Mesothelial cell of epicardium (in vitro differentiated cells): ENCODE measurements at places on chromosomes 6 and 20.

- DNase-seq: no peak
Measured at GRCh38 chr6:136307351-136307750, 17.7 kb upstream of the BCLAF1 start.

DNA sequence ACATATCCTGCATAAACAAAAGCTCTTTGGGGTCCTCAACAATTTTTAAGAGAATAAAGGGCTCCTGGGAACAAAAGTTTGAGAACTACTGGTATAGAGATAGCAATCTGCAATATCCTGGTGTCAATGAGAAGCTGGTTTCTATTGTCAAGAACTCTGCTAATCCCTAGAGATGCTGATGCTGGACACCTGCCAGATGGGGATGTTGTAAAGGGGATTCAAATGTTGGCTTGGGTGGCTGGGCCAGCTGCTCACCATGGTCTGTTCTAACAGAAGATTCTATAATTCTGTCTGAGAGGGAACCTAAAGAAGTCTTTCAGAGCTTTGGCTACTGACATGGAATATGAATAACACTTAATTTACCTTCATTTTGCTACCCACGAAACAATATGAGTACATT lies 137.8 kb downstream of the BTBD9 start:
- DNase-seq: no peak

DNA sequence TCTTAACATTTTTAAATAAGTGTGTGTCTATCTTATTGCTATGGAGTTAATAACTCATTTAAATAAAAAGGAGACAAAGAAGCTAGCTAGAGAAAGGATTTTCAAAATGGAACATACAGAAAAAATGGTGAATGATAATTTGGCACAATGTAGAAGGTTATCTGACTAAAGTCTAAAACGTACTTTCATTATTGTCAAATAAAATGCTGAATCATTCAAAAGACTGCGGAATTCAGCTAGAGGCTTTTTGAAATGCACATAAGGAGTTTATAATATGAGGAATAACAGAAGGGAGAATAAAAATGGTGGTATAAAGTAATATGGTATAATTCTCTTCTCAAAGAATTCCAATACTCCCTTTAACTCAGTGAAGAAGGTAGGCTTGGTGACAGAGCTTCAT lies 597.9 kb downstream of the KHDRBS2 start:
- no peak for DNase-seq

- no peak for DNase-seq
Measured at GRCh38 chr20:62796699-62797491, 622 bp downstream of the MRGBP start.

- no peak for DNase-seq
Measured at GRCh38 chr6:42450477-42451332, 1.0 kb downstream of the TRERF1 start.

DNA sequence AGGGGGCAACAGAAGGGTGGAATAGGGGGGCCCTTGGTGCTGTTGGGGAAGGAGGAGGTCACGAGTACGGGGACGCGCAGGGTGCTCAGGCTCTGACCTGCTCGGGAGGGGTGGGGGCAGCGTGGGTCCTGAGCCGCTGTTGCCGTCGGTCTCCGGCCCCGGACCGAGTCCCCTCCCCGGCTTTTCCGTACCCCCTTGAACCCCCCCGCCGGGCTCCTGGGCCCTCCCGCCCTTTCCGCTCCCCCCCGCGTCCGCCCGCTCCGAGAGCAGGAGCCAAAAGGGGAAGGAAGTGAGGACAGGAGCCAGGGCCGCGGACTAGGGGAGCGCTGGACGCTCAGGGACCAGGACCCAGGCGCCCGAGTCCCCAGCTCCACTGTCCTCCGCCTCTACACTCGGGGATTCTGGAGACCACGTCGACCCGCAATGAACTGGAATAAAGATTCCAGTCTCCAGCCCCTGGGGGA lies at the start of gene RGL2:
Gene RGL2 (minus strand): TSS at position 170 of the 464 bp plus-strand sequence. CDS start 332 bp downstream, outside the sequence.
- peak; percentile 54 for DNase-seq

DNA sequence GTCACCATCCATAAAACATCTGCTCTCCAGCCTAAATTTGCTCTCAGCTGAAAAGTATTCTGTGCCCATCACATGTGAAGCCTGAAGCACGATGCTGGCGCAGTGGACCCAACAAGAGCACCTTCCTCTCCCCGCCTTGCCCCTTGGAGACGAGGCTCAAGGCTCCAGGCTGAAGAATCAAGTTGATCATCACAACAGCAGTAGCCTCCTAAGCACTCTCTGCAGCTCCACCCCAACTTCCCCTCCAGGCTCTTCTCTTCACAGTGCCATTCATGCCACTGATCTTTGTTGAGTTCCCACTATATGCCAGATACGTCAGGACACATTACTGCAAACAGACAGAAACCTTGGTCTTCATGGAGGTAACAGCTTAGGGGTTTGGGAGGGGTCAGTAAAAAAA lies 41.6 kb upstream of the ZNF217 start:
- DNase-seq: no peak

DNA sequence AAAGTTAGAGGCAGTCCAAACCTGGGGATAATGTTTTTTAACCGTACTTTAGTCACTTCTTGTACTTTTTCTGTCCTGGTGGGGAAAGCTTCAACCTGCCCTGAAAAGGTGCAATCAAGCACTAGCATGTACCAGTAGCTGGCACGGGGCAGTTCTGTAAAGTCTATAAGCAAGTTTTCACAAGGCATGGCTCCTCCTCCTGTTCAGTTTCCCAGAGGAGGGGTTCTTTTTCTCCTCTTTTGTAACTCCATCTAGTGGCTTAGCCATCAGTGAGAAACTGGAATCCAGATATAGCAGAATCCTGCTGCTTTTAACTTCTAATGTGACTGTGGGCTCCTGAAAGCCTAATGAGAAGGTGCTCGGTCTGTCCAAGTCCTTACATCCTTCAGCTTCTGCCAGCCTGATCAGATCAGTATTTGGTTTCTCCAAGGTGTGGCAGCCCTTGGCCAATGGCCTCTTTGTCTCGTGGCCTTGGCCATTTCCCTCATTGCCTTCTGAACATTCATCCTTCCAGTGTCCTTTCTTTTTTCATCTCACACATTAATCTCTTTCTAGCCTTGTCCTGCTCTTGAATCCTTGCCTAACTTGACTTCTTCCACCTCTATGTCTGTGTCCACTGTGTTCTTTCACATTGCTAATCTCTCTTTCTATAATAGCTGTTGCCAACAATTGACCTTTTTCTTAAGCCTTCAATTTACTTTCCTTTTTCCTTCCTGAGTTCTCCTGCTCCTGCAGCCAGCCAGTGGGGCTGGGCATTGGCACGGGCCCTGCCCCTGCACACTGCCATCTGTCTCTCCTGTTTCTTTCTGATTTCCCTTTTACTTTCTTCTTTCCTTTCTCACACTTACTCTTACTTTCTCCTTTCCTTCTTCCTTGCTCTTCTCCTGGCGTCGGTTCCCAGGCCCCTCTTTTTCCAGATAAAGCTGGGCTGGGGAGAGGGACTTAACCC lies 222.0 kb upstream of the SYNCRIP start:
- no peak for DNase-seq

- peak; percentile 46 for DNase-seq
Measured at GRCh38 chr20:8018958-8019245, 659 bp downstream of the TMX4 start.

GRCh38 chr6:40874495-40874894 lies 164.5 kb downstream of the UNC5CL start:
- DNase-seq: no peak

- DNase-seq: no peak
Measured at GRCh38 chr6:149897015-149897697, 757 bp downstream of the RAET1E start.

DNA sequence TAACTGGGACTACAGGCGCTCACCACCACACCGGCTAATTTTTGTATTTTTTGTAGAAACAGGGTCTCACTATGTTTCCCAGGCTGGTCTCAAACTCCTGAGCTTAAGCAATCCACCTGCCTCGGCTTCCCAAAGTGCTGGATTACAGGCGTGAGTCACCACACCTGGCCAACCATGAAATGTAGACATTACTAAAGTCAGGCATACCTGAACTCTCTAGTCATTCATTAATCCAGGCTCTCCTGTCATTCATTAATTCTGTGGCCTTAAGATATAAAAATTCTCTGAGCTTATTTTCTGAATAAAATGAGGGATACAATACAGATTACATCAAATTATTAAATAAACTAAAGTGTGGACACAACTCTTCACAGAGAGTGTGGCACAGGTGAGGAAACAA lies 159.7 kb downstream of the GMDS start:
- no peak for DNase-seq

GRCh38 chr6:56364827-56365339 lies 117.5 kb upstream of the COL21A1 start:
- DNase-seq: no peak

DNA sequence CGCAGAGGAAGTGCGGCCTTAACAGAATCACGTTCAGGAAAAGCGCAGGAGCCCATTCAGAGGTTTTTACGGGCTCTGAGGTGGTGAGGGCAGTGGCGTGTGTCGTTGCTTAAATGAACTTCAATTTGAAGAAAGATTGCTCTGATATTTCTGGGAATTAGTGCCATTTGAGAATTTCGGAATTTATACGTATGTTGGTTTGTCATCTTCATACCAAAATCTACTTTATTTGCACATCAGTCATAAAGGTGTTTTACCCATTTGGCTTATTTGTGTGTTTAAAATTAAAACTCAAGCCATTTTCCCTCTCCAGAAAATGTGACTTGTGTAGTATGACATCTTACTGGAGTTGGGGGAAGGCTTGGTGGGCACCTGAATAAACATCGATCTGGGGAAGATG lies 48.1 kb upstream of the TULP4 start:
- DNase-seq: no peak

GRCh38 chr20:3135507-3136070 lies 24.1 kb downstream of the FASTKD5 start:
- no peak for DNase-seq

DNA sequence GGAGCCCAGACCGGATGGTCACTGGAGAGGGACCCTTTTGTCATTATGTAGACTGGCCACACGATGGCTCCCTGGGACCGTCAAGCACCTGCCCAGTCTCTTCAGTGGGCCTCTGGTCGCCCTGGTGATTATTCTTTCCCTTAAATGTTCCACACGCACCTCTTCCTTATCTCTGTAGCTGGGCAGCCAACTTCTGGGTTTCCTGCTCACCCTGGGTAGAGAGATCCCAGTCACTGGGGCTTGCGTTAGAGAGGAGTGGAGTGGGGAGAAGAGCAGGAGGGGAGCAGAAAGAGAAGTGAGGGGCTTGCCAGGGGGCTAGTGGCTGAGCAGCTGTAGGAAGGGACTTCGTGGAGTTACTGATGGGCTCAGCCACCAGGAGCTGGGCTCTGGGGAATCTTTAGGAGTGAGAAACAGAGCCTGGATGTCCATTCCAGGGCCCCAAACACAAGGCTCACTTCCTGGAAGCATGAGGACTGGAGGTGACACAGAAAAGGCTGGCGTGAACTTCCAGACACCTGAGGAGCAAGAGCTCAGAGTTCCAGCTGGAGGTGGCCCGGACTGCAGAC lies 150.1 kb downstream of the DHX35 start:
- peak; percentile 30 for DNase-seq

- DNase-seq: peak; percentile 81
Measured at GRCh38 chr6:109978174-109979032, at the start of gene GPR6. Gene GPR6 (plus strand): TSS chr6:109978311. CDS start chr6:109979113, 802 bp downstream.

GRCh38 chr6:70424291-70424690 lies 11.0 kb downstream of the FAM135A start:
- no peak for DNase-seq

GRCh38 chr6:87078983-87079616 lies 15.8 kb downstream of the CGA start:
- DNase-seq: peak; percentile 65

DNA sequence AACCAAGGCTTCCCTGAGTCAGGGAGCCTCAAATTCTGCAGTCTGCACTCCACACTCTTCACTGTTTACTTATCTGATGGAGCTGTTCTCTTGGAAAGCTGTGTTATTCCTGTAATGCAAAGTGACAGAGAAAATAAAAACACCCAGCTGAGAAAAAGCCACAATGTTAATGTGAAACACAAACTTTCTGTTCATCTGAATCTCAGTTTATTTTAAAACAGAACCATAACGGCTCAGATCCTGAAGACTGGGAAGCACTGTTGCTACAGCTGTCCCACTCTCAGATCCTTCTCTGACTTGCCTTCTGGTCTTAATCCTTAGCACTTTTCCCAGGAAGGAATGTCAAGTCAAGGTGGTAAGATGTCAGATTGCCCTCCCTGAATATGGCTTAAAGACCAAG lies 736.6 kb downstream of the DHX35 start:
- no peak for DNase-seq

- no peak for DNase-seq
Measured at GRCh38 chr6:169990095-169991030, 238.9 kb downstream of the ERMARD start.

DNA sequence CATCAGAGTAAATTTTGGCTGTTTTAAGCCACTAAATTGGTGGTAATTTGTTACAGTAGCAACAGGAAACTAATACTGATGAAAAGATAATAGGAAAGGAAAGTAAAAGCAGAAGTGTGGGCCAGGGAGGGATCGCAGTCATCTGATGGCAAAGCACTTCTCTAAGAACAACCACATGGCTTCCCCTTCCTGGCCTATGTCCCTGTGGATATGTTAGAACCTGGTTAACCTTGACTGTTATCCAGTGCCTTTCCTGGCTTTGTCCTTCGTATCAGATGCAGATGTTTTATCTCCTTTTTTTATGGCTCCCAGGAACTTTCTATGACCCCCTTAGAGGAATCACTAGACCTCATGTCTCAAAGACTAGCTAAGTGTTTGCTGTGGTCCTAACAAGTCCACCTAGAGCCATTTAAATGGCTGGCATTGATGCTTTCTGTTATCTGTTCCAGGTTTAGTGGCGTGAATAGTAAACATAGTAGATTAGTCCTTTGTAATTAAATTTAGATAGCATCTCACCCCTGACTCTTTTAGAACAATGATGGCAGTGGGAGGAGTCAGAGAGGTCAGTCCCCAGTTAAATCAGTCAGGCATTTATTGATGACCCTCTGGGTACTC lies 79.2 kb upstream of the PHACTR2 start:
- no peak for DNase-seq

DNA sequence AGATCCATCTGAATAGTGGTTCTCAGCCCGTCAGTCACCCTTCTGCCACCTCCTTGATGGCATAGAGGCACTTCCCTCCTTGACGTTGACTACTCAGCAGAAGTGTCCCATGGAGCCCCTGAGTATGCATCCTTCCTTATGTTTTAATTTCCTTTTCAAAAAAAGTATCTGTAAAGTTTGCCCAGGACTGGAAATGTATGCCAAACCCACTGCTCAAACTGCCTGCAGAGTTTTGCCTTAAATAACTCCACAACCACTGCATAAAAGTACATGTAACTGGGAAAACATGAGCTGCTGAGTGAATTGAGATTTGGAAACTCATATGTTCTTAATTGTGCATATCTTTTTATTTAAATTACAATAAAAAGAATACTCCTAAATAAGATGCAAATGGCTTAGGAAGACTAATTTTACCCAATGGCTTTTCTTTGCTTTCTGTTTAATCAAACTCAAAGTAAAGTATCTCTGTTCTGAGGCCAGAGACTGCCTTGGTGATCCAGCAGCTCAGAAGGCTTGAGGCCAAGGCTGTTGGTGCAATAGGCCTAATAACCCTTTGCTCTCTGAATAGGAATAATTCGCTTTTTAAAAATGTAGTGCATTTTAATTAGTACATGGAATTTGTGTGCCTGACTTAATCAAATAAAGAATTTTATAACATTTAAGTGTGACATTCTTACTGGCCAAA lies 90.4 kb downstream of the FNDC1 start:
- no peak for DNase-seq
